ENCODE measurements at places on chromosomes 13 and 19. TPM values are rescaled to one million over a fixed set of nuclear protein-coding genes. Genes with fewer than 3 reads are reported as not detected.

- DNase-seq, result no peak
Measured at GRCh38 chr19:953445-954271, 27.8 kb downstream of the ARID3A start.

GRCh38 chr19:45356760-45357444, 13.5 kb downstream of the ERCC2 start:
- no peak for DNase-seq

DNA sequence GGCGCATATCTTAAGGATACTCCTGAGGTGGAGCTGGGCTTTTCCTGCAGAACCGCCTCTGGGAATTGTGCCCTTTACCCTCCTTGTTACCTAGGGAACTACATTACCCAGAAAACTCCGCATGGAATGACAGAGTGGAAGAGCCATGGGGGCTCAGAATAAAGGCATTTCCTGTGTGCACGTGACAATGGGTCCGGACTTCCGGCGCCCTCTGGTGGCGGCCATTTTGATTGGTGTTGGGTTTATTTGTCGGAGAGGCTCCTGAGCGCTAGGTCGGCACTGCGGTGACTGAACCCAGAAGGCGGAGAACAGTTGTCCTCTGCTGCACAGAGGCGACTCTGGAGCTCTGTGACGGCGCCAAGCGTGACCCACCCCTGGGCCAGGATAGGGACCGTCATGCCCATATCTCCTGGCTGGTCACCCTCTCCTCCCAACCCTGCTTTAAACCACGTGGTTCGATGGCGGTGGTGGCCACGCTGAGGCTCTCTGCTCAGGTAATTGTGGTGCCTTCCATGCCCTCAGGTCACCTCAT, at the start of gene ZNF587B:
Gene ZNF587B (plus strand): TSS at position 229 of the 532 bp plus-strand sequence. CDS start 230 bp downstream, at position 459.
- peak; percentile 52 for DNase-seq

DNA sequence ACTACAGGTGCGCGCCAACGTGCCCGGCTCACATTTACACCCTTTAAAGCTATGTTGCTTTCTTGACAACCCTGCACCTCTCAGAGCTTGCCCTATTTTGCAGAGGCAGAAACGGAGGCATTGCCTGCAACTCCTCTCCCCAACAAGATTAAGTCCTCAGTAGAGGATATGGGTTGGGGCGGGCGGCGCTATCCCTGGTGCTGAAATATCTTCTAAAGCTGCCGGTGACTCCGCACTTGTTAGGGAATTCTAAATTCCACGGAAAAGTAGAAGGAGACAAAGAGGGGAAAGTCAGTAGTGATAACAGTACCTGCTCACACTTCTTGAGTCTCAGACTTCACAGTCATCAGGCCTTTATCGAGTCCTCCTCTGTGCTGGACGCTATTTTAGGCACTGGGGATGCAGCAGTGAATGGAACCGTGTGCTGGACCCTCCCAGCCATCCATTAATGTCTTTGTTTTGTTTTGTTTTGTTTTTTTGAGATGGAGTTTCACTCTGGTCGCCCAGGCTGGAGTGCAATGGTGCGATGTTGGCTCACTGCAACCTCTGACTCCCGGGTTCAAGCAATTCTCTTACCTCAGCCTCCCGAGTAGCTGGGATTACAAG, 18.0 kb downstream of the SLC5A5 start:
- DNase-seq, result peak; percentile 47

GRCh38 chr19:18368504-18369222, 17.3 kb upstream of the GDF15 start:
- DNase-seq, result no peak

- no peak for DNase-seq
Measured at GRCh38 chr13:109165417-109165904, 536.0 kb downstream of the MYO16 start.

DNA sequence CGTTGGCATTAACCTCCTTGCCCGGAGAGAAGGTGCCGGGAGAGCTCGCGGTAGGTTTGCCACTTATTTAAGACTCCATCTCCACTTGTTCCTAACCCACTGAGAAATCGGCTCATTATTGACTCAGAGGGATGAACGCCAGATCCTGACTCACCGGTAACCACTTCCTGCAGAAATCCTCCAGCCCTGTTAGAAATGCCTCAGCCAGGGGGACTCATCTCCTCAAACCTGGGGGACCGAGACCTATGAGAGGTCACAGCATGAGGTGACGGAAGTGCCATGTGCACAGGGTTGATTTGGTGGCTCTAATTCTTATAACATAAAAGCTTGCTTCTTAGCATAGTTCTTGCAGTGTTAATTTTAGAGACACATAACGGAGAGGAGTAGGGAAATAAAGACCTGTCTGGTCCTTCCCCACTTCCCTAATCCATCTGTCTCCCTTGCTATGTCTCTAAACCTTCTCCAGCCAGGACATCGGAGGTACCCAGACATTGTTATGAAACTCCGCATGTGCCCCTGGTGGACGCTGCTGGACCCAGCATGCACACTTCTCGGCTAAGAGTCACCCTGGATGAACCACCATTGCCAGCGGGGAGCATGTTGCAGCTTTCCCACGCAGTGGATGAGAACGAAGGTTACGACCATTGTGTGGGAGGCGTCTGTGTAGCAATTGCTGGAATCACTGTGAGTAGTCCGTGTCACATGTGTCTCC, 158.9 kb downstream of the EFNB2 start:
- DNase-seq, result no peak

- no peak for DNase-seq
Measured at GRCh38 chr13:44694291-44694690, 118.2 kb upstream of the TSC22D1 start.

- DNase-seq, result no peak
Measured at GRCh38 chr19:42201489-42202289, 15.8 kb downstream of the DEDD2 start.

DNA sequence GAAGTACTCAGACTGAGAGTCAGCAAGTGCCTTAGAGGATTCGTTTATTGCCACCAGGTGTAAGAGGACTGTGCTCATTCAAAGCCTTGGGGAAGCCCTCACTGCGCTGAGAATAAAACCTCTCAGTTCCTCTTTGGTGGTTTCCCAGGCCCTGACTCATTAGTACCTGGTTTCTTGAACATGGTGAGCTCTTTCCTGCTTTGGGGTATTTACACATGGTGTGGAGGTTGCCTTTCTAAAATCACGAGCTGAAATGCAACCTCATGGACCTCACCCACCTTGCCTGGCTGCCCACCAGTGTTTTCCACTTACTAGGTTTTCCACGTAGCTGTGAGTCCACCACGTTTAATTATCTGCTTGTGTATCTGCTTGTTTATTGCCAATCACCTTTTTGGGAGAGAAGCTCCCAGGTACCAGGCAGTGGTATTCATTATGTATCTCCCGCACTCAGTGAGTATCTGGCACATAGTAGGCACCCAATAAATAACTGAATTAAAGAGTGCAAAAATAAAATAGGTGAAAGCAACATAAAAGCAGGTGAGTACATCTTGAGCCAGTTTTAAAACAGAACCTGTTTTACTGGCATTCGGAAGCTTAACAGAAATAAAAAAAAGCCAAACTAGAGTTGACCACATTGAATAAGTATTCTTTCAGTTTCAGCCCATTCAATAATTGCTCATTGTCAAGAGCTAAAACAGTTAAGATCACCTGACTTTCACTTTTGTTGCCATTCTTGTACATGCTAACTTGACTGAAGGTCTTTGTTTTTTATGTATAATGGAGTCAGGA, 533.0 kb downstream of the MYO16 start:
- no peak for DNase-seq

GRCh38 chr19:11125994-11126685, 29.4 kb downstream of the SPC24 start:
- no peak for DNase-seq

DNA sequence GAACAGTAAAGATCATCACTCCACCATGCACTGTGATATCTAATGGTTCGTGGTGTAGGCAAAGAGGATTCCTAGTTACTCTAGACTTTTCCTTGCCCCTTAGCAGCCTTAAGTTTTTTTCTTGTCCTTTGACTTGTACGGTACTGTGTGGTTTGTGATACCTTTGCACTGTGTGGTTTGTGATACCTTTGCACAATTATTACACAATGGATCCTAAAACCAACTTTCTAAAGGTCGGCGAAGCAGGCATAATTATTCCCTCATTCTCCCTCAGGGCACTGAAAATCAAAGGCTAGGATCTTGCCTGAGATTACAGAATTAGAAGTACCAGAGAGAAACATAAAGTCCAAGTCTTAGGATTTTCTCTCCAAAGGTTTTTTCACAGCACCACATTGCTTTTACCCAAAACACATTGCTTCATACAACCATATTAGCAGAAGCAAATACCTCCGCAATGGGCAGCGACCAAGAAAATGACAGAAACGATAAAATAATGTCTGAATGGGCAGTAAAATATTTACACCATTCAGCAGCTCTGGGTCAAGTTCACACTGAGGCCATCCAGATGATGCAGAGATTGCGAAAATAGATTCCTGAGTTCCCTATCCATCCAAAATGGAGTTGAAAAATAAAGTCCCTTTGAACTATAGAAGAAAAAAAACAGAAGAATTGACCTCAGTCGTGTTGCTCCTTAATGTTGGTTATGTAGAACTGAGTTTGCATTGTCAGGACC, 106.4 kb downstream of the FGF14 start:
- DNase-seq, result no peak

DNA sequence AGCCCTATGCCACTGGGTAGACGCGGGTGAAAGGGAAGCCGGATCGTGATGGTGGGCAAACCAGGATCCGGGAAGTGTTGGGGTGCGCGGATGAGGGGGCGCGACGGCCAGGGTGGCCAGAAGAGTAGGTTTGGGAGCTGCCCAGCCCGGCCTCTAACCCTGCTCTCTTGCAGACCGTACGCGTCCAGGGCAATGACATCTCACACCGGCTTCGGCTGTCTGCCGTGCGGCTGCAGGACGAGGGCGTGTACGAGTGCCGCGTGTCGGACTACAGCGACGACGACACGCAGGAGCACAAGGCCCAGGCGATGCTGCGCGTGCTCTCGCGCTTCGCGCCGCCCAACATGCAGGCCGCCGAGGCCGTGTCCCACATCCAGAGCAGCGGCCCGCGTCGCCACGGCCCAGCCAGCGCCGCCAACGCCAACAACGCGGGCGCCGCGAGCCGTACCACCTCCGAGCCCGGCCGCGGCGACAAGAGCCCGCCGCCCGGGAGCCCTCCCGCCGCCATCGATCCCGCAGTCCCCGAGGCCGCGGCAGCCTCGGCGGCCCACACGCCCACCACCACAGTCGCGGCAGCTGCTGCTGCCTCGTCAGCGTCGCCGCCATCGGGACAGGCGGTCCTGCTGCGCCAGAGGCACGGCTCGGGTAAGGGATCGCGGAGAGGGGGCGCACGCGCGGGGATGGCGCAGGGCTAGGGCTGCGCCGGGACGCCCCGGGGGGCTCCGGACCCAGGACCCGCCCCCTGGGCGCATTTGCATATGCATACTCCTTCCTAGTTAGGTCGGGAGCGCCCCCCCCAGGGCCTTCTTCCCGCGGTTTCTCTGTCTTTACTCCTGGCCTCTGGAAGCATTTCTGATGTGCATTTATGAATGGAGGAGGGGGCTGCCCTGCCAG, 4.1 kb downstream of the VSTM2B start:
- DNase-seq, result no peak

- no peak for DNase-seq
Measured at GRCh38 chr19:28208745-28209144, 1004.2 kb downstream of the UQCRFS1 start.

DNA sequence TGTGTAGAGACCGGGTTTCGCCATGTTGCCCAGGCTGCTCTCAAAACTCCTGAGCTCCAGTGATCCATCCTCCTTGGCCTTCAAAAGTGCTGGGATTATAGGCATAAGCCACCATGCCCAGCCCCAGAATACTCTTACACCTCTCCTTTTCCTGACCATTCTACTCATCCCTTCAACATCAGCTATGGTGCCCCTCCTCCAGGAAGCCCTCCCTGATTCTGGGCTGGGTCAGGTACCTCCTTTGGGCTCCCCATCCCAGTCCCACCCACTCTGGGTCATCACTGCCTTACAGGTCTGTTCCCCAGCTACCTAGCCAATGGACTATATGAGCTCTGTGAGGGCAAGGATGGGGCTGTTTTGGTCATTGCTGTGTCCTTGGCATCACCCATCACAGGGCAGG, 9.6 kb downstream of the TGFB1 start:
- DNase-seq, result no peak

GRCh38 chr19:8429044-8429443, 15.7 kb upstream of the HNRNPM start:
- no peak for DNase-seq

GRCh38 chr19:45130888-45131615, 29.7 kb downstream of the NKPD1 start:
- DNase-seq, result no peak

DNA sequence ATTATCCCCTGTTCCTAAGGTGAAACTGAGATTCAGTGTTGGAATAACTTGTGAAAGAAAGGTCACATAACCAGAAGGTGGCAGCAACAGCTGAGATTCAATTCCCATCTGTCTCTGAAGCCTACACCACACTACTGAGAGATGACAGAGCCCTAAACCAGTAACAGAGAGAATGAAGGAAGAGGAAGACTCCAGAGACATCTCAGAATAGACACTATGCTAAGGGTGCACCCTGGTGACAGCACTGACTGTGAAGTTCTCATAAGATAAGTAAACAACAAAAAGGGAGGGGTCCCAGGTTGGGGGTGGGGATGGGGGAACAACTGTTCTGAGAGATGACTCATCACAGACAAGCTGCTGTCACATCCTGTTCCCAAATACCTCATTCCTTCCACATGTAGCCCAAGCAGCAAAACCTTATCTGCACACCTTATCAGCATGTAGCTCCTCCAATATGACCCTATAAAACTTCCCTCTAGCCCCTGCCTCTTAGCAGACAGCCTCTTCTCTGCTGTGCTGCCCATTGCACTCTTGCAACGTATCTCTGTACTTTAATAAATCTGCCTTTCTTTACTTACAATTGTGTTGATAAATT, 46.5 kb downstream of the UTP14C start:
- DNase-seq, result no peak

DNA sequence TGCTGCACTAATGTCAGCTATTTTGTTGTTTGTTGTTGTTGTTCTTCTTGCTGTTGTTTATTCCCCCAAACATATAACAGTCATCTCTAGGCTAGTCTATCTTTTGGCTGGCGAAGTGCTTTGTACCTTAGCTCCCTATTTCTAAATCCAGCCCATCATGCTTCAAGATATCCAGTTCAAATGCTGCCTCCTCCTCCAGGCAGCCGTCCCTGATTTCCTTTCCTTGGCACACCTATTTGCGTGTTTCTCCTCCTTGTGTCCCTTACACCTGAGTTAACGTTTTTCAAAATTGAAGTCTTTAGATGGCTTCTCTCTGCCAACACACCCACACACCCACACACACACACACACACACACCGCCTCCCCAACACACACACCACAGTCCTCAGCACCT, 25.5 kb downstream of the INSR start:
- DNase-seq, result no peak

GRCh38 chr19:873084-873483, 13.6 kb downstream of the CFD start:
- DNase-seq, result no peak

Gene RBM42
- 61.6 TPM for polyA plus RNA-seq

Gene AP2A1
- polyA plus RNA-seq, result 48.7 TPM

Gene VSIG10L
- 5.0 TPM for polyA plus RNA-seq

Gene CRTC1
- polyA plus RNA-seq, result 18.5 TPM

Gene ERICH6B
- polyA plus RNA-seq, result 1.0 TPM

Gene ADM5
- 1.4 TPM for polyA plus RNA-seq

Gene ZNF534
- polyA plus RNA-seq, result 0.75 TPM

Gene PNMA8C
- polyA plus RNA-seq, result 0.66 TPM

Gene AXL
- polyA plus RNA-seq, result 30.9 TPM

Measured in right renal pelvis (tissue), 4 donors.